Left lung (tissue), 14 donors: ENCODE measurements at places on chromosomes 7 and 10. TPM values are rescaled to one million over a fixed set of nuclear protein-coding genes. Genes with fewer than 3 reads are reported as not detected.

CRHR2 gene
- total RNA-seq = 0.15 TPM

EEPD1 gene
- total RNA-seq = 7.8 TPM

DNA sequence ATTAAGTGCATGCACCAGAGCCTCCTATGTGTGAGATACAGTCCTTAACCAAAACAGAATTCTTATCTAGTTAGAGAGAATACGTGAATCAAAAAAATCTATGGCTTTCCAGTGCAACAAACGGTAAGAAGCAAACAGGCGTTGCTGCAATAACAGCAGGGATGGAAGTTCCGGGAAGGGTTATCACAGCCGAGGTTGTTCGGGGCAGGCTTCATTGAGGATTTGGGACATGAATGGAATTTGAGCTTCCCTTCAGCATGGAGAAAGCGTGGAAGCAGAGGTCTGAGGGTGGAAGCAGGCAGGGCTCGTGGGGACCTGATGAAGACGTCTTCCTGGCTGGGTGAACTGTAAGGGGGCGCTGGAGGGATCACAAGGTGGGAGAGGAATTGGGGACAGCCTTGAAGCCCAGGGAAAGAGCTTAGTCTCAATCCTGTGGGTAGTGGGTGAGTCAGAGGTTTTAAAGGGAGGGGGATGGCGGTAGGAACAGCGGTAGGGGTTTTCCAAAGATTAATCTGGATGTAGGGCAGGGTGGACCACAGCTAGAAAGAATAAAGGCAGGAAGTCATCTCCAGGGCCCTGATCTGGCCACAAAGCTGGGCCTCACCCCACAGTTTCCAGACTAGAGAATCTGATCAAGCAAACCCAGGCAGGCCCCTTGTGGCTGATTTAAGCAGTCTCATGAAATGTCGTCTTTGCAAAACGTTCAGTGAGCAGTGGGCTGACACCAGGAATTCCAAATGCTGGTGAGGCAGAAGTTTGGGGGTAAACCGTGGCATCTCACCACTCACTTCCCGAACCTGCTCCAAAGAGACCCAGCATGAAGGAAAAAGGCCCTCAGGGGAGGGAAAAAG is 65.1 kb downstream of the CALML3 start:
- no peak for DNase-seq

DNA sequence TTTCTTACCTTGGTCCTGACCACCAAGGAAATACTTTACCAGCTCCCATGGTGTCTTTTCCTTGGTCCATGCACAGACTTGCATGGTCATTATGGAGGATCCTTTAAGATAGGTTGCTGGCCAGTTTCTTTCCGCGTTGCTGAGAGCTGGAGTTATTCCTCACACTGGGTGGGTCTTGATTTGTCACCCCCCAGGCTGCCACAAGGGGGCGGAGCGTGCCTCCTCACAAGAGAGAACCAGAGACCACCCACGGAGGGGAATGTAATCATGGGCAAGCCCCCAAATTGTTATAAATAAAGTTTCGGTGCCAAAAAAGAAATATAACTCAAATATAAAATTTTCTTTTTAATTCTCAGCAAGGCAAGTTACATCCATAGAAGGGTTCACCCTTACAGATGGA is 10.5 kb upstream of the TRIM24 start:
- DNase-seq = no peak

DNA sequence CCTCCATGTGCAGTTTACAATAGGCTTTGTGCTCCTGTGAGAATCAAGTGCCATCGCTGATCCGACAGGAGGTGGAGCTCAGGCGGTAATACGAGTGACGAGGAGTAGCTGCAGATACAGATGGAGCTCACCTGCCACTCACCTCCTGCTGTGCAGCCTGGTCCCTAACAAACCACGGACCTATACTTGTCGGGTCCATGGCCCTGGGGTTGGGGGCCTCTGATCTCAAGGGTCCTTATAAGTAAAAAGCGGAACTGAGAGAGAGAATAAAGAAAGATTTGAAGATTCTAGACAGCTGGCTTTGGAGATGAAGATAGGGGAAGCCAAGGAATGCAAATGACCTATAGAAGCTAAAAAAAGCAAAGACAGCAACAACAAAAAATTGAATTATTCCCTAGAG is 130.6 kb downstream of the PLXDC2 start:
- DNase-seq = no peak

DNA sequence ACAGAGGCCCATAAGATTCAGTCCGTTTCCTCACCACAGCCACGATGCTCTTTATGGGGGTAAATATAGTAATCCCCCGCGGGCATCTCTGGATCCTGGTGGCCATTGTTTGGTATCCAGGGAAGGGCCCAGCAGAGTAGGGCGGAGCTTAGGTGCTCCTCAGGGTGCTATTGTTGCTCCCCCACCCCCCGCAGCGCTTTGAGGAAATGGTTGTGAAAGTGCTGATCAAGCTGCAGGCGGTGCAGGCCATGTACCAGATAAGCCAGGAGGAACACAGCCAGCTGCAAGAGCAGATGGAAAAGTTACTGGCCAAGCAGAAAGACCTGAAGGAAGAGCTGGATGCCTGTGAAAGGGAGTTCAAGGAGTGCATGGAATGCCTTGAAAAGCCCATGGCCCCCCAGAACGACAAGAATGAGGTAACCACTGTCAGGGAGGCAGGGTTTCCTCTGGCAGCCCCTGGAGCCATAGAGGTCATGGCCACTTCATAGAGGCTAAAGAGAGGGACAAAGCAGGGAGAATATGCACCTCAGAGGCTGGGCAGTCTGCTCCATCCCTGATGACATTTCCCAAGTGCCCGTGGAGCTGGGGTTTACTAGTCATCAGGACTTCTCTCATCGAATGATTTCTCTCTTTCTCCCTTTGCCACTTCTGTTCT is 17.6 kb upstream of the FLNC start:
- no peak for DNase-seq

DNA sequence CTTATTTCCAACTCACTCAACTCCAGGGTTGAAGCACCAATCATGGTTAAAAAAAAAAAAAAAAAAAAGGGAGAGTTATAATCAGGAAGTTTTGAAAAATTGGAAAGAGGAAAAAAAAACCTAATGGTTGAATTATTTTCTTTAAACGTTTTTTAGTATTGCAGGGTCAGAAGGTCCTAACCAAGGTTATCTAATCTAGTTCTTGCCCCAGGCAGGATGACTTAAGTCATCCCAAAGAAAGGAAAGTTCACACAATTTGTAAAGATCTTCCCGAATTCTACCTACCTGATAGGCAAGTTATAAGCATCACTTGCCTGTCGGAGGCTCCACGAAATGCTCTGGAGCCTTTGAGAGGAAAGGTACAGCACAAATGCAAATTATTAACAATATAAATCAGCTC is 208.1 kb upstream of the PLXNA4 start:
- DNase-seq = no peak

DNA sequence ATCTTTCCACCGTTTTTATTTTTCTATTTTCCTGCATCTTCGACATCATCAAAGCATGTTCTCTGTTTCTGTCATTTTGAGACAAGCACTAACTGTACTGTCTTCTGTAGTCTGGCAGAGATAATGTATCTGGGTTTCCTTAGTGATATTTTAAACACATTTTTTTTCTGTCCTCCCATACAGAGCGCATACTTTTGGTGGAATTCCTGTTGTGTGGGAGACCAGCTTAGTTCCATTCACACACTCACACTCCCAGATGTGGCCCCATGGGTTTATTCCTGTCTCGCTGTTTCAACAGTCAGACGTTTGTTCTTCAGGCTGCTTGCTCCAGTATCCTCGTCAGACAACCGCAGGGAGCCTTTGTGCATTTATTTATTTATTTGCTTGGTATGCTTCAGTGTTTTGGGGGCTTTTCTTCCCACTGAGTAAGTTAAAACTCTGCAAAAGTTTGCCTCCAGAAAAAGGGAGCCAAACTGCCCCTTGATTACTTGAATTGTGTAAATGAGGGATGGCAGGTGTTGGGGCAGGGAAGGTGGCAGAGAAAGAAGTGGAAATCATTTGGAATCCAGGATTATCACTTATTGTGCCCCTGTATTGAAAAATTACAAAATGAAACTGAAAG is 456.8 kb upstream of the KLF6 start:
- DNase-seq = no peak

DNA sequence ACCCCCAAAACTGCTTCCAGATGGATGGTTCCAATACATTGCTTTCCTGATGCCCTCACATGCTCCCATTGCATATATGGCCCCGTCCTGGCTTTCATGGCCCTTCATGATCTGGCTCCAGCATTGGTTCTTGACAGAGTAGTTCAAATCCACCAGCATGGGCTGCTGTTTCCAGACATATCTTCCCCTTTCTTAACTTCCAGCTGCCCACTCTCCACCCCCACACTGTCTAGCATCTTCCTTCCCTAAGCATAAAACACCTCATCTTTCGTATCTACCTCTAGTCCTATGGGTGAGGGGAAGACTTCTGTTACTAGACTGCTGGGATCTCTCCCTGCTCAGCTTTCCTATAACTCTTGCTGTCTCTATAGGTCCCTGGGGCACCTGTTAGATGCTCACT is 13.2 kb upstream of the GOLGA7B start:
- no peak for DNase-seq

DNA sequence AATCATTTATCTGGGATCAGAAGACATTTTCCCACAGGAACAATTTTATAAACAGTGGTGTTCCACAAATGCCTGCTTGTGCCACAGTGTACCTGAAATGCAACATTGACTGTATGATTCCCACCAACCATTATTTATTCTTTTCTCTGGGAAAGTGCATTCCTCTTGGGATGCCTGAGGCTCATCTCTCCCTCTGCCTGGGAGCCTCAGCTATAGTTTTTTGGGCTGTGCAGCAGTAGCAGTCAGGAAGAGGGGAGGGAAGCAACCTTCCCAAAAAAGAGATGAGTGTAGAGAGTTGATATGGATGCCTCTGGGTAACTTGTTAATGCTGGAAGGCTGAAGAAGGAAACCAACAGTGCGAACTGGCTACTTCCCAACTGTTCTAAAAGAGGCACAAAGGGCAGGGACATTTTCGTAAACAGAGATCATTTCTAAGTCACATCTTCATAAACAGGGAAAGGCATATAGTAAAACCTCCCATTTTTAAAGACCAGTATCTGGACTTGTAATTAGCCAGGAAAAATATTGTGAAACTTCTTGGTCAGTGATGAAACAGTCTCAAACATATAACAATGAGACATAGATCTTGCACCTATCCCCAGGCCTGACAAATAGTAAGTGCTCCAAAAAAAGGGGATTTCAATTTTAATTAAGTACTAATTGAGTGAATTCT is 1.4 kb upstream of the CALD1 start:
- no peak for DNase-seq

DNA sequence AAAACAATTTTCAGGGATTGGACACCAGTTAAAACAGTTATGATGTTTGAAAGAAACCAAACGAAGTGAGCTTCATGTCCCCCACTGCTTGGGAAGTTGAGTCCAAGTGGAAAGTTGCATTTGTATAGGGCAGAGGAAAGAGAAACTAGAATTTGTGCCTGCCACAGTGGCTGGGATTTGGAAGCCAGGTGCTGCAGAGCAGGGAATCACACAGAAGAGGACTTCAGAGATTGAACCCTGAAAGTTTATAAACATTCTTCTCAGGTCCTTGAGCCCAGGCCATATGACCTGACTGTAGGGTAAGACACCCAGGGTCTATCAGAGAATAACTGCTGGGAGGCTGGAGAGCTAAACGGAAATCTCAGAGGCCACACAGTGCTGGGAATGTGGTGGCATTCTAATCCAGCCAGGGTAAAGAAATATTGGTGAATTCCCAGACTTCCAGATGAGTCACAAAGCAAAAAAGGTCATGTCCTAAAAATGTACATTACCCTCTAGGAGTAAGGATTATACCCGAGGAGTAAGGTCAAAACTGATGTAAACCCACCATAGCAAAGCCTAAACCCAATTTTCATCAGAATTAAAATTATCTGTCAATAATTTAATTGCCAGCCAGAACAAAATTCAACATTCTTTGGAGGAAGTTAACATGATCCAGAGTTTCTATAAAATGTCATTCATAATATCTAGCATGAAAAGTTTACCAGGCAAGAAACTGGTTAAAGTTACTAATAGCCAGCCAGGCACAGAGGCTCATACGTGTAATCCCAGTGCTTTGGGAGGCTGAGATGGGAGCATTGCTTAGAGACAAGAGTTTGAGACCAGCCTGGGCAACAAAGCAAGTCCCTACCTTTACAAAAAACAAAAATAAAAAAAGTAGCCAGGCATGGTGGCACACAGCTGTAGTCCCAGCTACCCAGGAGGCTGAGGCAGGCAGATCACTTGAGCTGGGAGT is 31.2 kb downstream of the TOMM7 start:
- DNase-seq = no peak

DNA sequence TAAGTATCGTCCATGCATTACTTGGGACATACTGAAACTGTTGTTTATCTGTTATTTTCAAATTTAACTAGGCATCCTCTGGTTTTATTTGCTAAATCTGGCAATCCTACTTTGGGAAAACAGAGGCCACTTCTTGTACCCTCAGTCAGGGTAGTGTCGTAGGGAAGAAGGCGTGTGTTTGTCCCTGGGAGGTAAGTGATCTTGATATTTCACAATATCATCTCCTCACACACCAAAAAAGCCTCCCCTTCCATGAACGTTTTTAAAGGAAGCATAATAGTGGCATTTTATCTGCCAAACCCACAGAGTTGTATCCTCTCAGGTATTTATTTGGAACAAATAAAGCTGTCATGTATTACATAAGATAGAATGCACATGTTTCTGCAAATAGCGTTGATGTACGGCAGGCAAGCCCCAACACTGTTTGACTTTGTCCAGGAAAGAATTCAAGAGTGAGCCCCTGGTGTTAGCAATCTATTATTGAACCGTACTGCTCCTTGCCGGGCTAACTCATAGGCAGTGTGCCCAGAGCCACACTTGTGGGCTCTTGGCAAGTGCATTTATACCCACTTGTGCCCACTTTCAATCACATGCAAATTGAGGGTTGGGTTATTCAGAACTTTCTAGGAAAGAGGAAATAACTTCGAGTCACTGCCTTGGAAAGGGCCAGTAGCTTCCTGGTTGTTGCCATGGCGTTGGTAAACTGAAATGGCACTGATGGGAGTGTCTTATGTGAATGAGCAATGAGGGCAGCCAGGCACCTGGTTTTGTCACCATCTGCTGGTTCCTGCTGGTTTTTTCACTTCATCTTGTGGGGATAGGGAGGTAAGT is 266.0 kb downstream of the USP6NL start:
- peak; percentile 68 for DNase-seq
